Endodermal cell (in vitro differentiated cells): ENCODE measurements at places on chromosomes 3 and 15. TPM values are rescaled to one million over a fixed set of nuclear protein-coding genes. Genes with fewer than 3 reads are reported as not detected.

The CD96 gene
- not detected in 3 replicates for total RNA-seq

The WDR93 gene
- total RNA-seq = 0.24 to 0.40 TPM (median 0.36 TPM) in 3 replicates

The ESYT3 gene
- total RNA-seq = 6.8 and 7.7 TPM in 2 replicates

The CHST2 gene
- 7.2 and 8.4 TPM in 2 replicates for total RNA-seq

The NEIL1 gene
- 17.8 and 20.2 TPM in 2 replicates for total RNA-seq

The FMN1 gene
- 0.36 to 0.60 TPM (median 0.52 TPM) in 3 replicates for total RNA-seq

The TMEM207 gene
- not detected in 2 replicates for total RNA-seq

The TRPM7 gene
- 36.1 and 42.7 TPM in 2 replicates for total RNA-seq

The CAPN3 gene
- total RNA-seq = 0.34 and 1.5 TPM in 2 replicates

The NUSAP1 gene
- 118 and 125 TPM in 2 replicates for total RNA-seq

The PIERCE2 gene
- total RNA-seq = 2.3 to 3.2 TPM (median 3.2 TPM) in 3 replicates

The TTC21A gene
- total RNA-seq = 5.6 to 8.6 TPM (median 5.7 TPM) in 3 replicates

The RTP3 gene
- not detected in 2 replicates for total RNA-seq

The EIF4G1 gene
- total RNA-seq = 191 to 408 TPM (median 391 TPM) in 3 replicates

The ZNF609 gene
- 54.8 to 61.8 TPM (median 55.5 TPM) in 3 replicates for total RNA-seq

The ASB14 gene
- total RNA-seq = not detected in 2 replicates

The NPTN gene
- 66.6 to 95.7 TPM (median 85.4 TPM) in 3 replicates for total RNA-seq

The MOBP gene
- total RNA-seq = 0.92 to 2.6 TPM (median 2.1 TPM) in 3 replicates

The SERPINI1 gene
- total RNA-seq = 16.1 and 17.9 TPM in 2 replicates

The MBNL1 gene
- 4.3 and 4.9 TPM in 2 replicates for total RNA-seq

The SYNPR gene
- total RNA-seq = 0.18 TPM in 1 of 2 replicates, not detected in the other

The PDCD10 gene
- total RNA-seq = 84.8 to 87.5 TPM (median 86.1 TPM) in 3 replicates

The ACVR2B gene
- 101 and 112 TPM in 2 replicates for total RNA-seq

The GOLGA6A gene
- total RNA-seq = 0.25 and 0.75 TPM in 2 replicates

The TEX55 gene
- not detected in 2 replicates for total RNA-seq

The C2CD4B gene
- total RNA-seq = 0.66 and 0.72 TPM in 2 replicates

The ROBO1 gene
- 70.1 and 75.9 TPM in 2 replicates for total RNA-seq

The TARS3 gene
- 12.9 and 13.6 TPM in 2 replicates for total RNA-seq

The FXR1 gene
- 251 and 252 TPM in 2 replicates for total RNA-seq

The TGM4 gene
- not detected in 3 replicates for total RNA-seq

The HYKK gene
- total RNA-seq = 2.1 to 4.4 TPM (median 4.2 TPM) in 3 replicates

The TM4SF18 gene
- total RNA-seq = 0.58 TPM in 1 of 3 replicates, not detected in the others

The UBA7 gene
- 1.9 to 4.3 TPM (median 3.4 TPM) in 3 replicates for total RNA-seq

The CPN2 gene
- total RNA-seq = 0.22 and 0.29 TPM in 2 replicates

The CACNA2D2 gene
- 14.3 to 22.4 TPM (median 20.7 TPM) in 3 replicates for total RNA-seq

The CHST14 gene
- total RNA-seq = 30.3 and 33.7 TPM in 2 replicates

The ZBED2 gene
- not detected in 3 replicates for total RNA-seq

The CFAP100 gene
- 0.66 and 0.70 TPM in 2 replicates for total RNA-seq

The C3orf33 gene
- total RNA-seq = 2.5 TPM in 2 replicates

The ARGFX gene
- total RNA-seq = not detected in 3 replicates

The CCDC191 gene
- total RNA-seq = 4.4 TPM in 2 replicates

The A4GNT gene
- not detected in 3 replicates for total RNA-seq

The ARID3B gene
- 99.4 and 102 TPM in 2 replicates for total RNA-seq
